ENCODE measurements at places on chromosomes 1 and 21.

DNA sequence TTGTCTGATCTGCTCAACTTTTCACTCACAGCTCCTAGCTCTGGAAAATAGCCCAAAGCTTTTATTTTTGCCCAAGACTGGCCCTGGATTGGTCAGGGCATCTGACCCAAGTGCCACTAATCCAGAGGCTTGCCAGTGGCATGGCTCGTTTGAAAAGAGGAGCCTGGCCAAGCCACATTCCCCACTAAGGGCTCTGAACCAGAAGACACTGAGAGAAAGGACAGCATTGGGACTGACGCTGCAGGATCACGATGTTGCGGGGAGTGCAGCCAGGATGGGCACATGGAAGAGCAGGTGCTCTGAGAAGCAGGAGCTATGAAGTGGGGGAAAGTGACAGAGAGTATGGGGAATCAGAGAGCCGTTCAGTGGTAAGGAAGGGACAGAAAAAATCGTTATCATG, 44.9 kb upstream of the TSPAN2 start:
- DNase-seq = no peak

GRCh38 chr1:113303267-113303666, 87.0 kb upstream of the MAGI3 start:
- DNase-seq = no peak

DNA sequence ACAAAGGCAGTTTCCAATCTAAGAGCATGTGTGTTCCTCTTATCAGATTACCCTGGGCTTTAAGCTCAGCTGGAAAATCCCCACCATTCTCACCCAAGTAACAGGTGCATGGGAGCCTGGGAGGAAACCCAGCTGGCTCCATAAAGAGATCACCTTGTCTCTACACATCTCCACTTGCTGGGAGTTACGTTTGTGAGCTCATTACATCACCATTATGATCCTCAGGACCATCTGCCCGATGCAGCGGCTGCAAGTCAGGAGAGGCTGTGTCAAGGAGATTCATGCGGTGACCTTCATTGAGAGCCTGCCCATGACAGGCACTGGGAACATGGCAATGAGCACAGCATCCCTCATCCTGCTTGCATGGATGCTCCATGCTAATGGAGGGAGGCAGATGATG, 618.0 kb downstream of the NPHP4 start:
- DNase-seq = no peak

DNA sequence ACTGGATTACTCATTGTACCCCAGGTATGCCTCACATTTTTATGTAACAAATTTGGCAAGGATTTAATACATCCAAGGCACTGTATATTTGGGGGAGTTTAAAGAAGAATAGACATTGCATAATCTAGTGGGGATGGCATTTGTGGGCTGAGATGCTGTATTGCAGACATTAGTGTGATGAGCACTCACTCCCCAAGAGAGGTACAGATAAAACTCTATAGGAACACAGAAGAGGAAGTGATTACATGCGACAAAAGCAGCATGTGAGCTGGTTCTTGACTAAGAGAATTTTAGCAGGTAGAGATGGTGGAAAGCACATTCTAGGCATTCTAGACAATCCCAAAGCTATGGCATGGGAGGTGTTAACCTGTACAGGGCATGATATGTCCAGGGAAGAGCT, 24.2 kb upstream of the CDC14A start:
- DNase-seq = no peak

DNA sequence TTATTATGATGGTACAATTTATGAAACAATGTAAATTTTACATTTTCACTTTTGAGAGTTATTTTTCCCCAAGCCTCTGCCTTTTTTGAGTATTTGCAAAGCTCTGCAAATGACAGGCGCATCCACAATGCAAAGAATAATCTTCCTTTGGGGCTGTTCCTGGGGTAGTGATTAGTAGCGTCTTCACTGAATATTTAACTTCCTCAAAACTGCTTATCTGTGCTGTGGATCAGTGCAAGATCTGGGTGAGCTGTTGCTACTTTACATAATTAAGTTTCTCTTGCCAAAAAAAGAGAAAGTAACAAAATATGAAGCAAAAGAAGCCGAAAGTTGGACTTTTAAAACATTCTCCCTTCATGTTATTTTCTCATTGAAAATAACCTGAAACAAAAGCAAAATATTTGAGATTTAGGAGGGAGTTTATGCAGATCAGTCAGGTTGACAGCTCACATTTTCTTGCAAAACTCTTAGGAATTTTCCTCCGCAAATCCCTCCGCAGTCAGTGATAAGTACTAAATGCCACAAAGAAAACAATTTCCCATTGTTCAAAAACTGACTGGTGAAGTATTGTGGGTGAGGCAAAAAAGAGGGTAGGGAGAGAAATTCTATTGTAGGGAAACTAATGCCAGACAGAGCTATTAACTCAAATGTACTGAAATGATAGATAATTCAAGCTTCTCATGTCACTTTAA, 276.4 kb upstream of the B3GALT2 start:
- no peak for DNase-seq

DNA sequence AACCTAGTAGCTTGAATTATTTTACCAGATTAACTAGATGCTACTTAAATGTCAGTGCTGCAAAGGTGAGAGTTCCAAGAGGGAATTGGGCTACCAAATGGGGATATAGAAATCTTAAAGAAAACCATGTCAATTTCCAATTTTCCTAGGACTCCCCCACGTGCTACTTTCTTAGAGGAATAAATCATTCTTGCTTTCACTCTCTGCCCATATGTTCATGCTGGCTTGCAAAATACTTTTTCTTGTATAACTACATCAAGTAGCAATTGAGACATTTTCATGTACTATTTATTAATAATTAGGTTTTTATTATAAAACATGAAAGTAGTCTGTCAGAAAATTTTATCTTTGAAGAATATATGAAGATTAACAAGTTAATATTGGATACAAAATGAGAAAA, 11.8 kb downstream of the KCNK2 start:
- no peak for DNase-seq

GRCh38 chr1:35345439-35345981, 77.0 kb downstream of the ZMYM4 start:
- DNase-seq = no peak

GRCh38 chr1:168656485-168656884, 72.5 kb downstream of the DPT start:
- no peak for DNase-seq

GRCh38 chr1:232593717-232594502, 36.0 kb downstream of the SIPA1L2 start:
- no peak for DNase-seq

GRCh38 chr21:41121785-41122415, 46.1 kb upstream of the BACE2 start:
- peak; percentile 19 for DNase-seq

DNA sequence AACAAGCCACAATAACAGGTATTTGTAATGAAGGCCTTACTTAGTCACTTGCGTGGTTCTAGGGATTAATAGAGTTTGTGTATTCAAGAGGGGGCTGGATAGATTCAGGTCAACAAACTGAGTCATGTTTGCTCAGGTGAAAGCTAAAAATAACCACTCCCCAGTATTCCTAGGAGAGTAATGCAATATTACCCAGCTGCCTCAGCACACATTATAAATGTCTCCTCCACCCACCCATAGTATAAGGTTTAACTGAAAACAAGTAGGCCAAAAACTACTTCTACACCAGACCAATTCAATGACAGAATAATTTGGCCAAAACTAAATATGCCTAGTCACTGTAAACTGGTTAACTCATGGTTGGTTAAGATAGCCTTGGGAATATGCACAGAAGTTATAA, 34.4 kb downstream of the WLS start:
- no peak for DNase-seq

DNA sequence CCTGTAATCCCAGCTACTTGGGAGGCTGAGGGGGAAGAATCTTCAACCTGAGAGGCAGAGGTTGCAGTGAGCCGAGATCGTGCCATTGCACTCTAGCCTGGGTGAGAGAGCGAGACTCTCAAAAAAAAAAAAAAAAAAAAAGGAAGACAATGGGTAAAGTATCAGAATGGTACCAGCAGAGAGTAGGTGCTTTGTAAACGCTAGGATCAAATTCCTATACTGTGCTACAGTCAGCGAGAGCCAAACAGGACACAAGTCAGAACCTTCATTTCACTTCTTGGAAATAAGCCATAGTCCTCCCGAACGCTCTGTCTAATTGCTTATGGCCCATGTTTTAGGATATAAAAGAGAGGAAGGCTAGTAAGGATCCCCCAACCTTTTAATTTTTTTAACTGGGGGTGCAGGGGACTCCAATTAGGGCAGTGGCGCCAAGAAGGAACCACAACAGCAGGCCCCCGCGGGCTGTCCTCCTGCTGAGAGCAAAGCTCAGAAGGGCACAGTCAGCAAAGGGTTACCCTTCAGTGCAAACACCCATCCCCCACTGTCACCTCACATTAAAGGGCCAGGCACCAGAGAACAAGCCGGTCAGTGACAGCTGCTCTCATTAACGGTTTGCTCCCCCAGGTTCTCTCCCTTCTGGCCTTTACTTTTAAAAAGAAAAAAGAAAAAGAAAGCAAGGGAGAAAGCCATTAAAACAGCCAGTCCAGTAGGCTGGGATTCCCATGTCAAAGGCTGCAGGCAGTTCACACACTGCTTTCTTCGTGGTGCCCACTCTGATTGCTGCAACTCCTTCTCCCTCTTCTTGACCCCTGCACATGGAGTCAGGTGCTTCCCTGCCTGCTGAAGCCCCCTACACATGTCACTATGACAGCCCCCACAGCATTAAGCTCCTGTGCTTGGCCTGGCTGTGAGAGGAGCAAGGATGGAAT, 69.4 kb downstream of the PLPP3 start:
- no peak for DNase-seq
